Body of pancreas (tissue), 4 donors: ENCODE measurements at places on chromosomes 7 and 10. TPM values are rescaled to one million over a fixed set of nuclear protein-coding genes. Genes with fewer than 3 reads are reported as not detected.

Gene TET1
- 3.6 TPM for total RNA-seq

Gene DLX6
- total RNA-seq, result not detected

Gene TAS2R41
- total RNA-seq, result not detected

Gene PTF1A
- total RNA-seq, result 48.3 TPM

Gene DGKI
- not detected for total RNA-seq

Gene LDB3
- total RNA-seq, result 0.78 TPM

Gene MKI67
- total RNA-seq, result under 0.01 TPM

Gene CTTNBP2
- 25.7 TPM for total RNA-seq

Gene KLHL7
- total RNA-seq, result 65.3 TPM

Gene PDE6C
- total RNA-seq, result not detected

Gene PAPSS2
- total RNA-seq, result 16.9 TPM

Gene PKD1L1
- 4.0 TPM for total RNA-seq

Gene ZNF736
- total RNA-seq, result 26.2 TPM

Gene GALNT11
- 54.4 TPM for total RNA-seq

Gene CPA4
- total RNA-seq, result 10.2 TPM

Gene FAM53B
- total RNA-seq, result 17.1 TPM

Gene SLC18A3
- not detected for total RNA-seq

Gene ANKRD30A
- total RNA-seq, result not detected

Gene PPP3CB
- total RNA-seq, result 20.4 TPM

Gene SPOCK2
- 2.0 TPM for total RNA-seq

Gene SND1
- 146 TPM for total RNA-seq

Gene DUSP5
- total RNA-seq, result 9.2 TPM

Gene HDAC9
- total RNA-seq, result 4.9 TPM

Gene PRTFDC1
- total RNA-seq, result 14.2 TPM

Gene TFEC
- 0.33 TPM for total RNA-seq
